T-helper 17 cell (primary cell): ENCODE measurements at places on chromosomes 4 and X.

DNA sequence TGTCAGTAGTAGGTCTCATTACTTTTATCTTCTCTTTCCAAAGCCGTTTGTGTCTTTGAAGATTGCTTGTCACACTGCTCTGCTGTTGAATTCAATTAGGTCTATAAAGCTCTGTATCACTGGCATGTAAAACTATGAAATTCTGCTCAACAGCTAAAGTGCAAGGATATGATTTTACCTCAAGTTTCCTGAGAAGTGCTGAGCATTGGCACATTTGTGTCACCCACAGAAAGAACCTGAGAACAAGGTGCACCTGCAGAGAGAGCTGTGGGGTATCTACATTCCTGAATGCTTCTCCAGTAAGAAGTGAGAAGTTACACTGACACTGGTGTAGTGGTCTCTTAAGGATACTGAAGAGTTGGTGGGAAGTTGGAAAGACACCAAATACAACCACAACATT lies 274.0 kb downstream of the INPP4B start:
- no peak for DNase-seq

- DNase-seq: no peak
Observed at GRCh38 chr4:4625488-4625887, 83.6 kb upstream of the STX18 start.

- DNase-seq: no peak
Observed at GRCh38 chr4:125750828-125751466, 436.2 kb downstream of the FAT4 start.

DNA sequence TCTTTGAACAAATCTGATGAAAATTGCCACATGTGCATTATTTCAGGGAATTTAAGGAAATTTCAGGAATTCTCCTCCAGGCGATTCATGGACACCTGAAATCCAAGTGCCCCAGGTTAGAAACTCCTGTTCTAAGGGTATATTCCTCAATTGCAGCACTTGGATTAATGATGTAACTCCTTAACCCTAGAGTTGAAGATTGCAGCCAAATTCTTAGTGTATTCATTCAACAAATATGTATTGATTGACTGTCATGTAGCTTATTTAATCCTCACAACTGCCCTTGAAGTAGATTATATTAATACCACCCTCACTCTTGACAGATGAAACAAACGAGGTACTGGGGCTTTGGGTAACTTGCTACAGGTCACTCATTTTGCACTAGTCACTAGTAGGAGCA lies 11.3 kb downstream of the CETN2 start:
- DNase-seq: no peak

DNA sequence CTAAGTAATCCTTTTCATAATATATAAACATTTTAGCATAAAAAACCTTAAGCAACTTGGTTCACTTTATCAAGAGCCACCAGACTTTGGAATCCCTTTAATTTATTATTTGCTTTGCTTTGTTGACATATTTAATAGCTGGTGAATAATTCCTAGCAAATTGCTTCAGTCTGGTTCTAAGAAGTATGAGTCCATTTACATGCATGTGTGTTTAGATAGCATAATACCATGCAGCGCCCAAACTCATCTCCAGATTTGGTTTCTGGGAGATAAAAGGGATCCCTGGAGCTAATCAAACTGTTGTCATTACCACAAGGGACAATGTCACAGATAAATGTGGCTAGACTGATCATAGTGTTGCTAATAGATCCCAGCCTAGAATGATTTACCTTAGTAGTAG lies 111.8 kb downstream of the TMEM144 start:
- no peak for DNase-seq
